ENCODE measurements at places on chromosomes 1 and 21. TPM values are rescaled to one million over a fixed set of nuclear protein-coding genes. Genes with fewer than 3 reads are reported as not detected.

The ZNF692 gene
- total RNA-seq: 76.2 TPM

The KRTAP7-1 gene
- not detected for total RNA-seq

The LCE1D gene
- not detected for total RNA-seq

The YOD1 gene
- 13.6 TPM for total RNA-seq

DNA sequence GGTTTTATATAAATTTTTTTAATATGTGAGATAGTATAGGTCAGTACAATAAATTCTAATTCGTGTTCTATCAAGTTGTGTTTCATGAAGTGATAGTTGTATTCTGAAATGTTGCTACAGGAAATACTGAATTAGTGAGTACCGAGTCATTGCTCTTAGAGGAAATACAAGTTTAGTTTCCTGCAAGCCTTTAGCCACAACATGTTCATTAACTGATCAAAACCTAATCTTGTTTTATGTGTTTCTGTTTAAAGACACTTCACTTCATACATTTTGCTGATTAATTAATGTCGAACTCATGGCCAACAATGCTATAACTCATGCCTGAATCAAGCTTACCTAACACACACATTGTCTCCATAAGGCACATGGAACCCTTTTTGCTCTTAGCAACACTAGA is 43.6 kb downstream of the LRRC7 start:
- no peak for DNase-seq

The DDI2 gene
- total RNA-seq: 26.3 TPM

DNA sequence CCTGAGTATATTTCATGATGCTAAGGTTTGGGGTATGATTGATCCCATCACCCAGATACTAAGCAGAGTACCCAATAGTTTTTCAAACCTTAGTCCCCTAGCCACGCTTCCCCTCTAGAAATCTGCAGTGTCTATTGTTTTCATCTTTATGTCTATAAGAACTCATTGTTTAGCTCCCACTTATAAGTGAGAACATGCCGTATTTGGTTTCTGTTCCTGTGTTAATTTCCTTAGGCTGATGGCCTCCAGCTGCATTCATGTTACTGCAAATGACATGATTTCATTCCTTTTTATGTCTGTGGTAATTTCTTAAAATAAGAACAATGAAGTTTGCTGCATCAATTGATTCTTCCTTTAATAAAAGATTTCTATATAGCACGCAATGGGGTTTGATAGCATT is 301.3 kb downstream of the PLPP3 start:
- DNase-seq: no peak

The OR2L3 gene
- not detected for total RNA-seq

- no peak for DNase-seq
Measured at GRCh38 chr1:157404063-157404501, 148.2 kb downstream of the FCRL5 start.

The PDPN gene
- total RNA-seq: not detected

The NTPCR gene
- 34.2 TPM for total RNA-seq

DNA sequence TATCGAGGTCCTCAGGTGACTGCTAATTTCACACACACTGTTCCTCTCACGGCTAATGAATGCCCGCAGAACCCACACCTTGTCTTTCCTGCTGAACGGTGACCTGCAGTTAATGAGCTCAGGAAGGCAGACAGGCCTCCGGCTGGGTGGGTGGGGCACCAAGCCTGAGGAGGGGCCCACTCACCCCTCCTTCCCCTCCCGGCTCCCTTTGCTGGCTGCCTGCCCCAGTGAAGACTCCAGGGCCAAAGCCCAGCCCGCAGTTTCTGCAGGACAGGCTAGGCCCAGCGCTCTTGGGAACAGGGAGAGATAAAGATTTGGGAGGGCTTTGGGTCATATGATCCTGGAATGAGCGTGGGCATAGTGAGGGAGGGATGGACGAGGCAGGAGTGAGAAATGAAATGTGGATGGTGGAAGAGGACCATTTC is 26.4 kb downstream of the FOXO6 start:
- DNase-seq: no peak

The TRNP1 gene
- total RNA-seq: 76.9 TPM

GRCh38 chr1:232586679-232587078 is 43.3 kb downstream of the SIPA1L2 start:
- DNase-seq: no peak

- no peak for DNase-seq
Measured at GRCh38 chr1:77424236-77424635, 142.4 kb downstream of the AK5 start.

The RHCE gene
- 0.64 TPM for total RNA-seq

GRCh38 chr1:212452323-212453155 is 19.8 kb downstream of the NENF start:
- no peak for DNase-seq

DNA sequence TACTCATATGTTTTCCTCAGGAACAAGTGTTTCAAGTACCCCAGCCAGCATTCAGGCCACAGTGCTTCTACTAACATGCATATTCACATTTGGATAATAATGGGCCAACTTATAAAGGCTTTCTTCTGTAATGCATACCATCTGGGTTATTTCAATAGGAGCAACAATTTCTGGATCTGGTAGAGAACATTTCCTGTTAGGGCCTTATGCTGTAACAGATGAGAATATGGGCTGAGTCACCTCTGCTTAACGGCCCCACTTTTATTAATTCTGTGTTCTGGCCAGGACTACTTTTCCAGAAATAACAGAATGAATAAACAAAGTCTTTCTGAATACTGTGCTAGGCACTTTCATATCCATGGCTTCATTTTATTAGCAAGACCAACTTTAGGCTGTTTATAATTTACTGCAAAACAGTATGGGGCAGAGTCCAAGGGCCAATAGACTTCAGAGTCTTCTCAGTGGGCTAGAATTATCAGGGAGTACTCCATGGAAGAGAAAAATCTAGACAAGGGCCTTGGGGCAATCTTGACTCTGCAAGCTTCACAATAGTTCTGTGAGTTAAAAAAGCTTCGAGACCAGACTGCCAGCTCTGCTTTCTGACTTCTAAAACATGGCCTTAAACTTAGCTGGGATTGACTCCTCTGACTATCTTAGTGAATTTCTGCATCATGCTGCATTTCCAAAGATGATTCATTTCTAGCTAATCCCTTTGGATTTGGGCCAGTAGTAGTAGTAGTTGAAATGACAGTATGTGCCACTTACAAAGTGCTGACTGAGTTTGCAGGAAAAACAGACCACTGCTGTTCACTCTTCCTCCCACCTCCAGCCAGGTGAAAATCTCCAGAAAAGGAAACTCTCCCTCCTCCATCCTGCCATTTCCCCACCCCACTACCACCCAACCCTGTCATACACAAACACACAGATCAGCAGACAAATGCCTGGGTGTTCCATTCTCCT is 8.2 kb upstream of the SSX2IP start:
- peak; percentile 36 for DNase-seq

- DNase-seq: peak; percentile 70
Measured at GRCh38 chr1:223233410-223234169, 90.5 kb upstream of the TLR5 start.

The CD2 gene
- total RNA-seq: 0.57 TPM

DNA sequence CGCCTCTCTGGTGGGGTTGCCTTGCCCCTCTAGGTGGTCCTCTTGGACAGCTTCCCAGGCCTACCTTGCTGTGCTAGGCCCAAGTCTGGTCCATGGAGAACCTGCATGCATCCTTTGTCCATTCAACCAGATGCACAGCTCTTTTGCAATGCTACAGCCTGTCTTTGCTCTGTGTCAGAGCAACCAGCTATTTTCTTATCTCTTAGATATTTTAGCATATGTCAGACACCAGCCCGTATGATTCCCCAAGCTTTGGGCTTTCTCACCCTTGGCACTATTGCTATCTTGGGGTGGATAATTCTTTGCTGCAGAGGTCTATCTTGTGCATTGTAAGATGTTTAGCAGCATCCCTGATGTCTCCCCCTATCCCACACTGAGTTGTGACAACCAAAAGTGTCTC is 32.3 kb downstream of the TNN start:
- DNase-seq: no peak

The ANGPTL7 gene
- total RNA-seq: not detected

- DNase-seq: peak; percentile 39
Measured at GRCh38 chr1:58585581-58586151, 8.6 kb upstream of the TACSTD2 start.

GRCh38 chr1:214441119-214441518 is 110.3 kb downstream of the PTPN14 start:
- DNase-seq: no peak

DNA sequence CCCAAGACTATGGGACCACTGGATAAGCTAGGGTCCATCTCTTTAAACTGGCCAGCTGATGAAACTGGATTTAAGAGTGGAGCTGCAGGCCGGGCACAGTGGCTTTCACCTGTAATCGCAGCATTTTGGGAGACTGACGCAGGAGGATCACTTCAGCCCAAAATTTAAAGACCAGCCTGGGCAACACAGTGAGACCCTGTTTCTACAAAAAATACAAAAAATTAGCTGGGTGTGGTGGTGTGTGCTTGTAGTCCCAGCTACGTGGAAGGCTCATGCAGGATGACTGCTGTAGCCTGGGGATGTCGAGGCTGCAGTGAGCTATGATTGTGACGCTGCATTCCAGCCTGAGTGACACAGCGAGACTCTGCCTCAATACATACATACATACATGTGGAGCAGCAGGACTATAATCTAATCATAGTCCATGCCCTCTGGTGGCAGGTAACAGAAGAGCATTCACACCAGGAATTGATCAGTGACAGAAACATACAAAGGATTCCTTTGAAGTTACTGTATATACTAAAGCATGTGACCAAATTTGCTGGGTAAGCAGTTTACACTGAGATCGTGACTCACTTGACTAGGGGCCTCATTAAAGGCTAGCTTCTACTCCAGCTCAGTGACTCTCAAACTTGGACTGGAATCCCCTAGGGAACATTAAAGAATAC is 101.5 kb upstream of the SLFNL1 start:
- DNase-seq: peak; percentile 61

DNA sequence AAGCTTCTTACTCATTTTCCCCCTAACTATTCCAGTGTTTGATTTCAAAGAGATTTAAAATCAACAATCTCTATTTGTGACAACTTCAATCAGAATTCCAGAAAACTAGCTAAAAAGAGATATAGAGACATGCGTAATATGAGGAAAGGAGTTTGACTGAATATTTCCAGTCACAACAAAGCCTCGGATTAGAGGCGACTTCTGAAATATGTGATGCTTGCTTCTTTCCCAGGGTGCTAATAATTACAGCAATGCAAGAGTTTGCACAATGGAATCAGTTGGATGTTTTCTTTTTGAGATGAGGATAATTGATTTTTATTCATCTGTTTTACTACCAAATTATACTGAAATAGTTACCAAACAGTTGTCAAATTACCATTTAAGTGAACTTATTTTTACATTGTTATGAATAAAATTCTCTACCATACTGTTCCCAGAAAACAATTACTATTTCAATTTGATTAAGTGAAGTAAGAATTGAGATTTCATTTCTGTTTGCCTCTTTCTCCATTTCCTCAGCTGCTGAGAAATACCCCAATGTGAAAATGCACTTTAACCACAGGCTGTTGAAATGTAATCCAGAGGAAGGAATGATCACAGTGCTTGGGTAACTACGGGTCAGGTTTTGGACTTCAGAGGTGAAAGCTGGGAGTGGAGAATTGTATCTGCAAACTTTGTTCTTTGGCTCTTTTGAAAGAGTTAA is 28.1 kb downstream of the KMO start:
- no peak for DNase-seq

- DNase-seq: no peak
Measured at GRCh38 chr21:41196993-41197392, 29.0 kb downstream of the BACE2 start.

The PTGFR gene
- not detected for total RNA-seq

GRCh38 chr21:32388306-32388705 is 4.5 kb downstream of the URB1 start:
- DNase-seq: no peak

The CAMSAP2 gene
- 25.0 TPM for total RNA-seq

GRCh38 chr1:195158091-195158490 is 1450.1 kb downstream of the KCNT2 start:
- DNase-seq: no peak

DNA sequence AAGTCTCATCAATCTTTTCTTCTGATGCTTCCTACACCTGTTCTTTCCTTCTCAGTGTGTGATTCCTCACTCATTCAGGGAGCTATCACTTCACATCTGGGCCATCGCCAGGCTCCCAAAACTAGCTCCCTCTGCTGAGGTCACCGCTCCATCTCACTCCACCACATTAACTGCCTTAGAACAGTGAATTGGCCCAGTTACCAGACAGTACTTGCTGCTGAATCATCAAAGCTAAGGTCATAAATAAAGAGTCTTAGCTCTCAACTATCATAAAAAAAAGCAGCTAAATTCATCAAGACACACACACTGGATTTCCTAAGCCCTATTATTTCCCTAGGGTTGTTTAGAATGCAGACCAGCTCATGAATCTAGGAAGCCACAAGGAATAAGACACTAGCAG is 18.8 kb upstream of the SRM start:
- no peak for DNase-seq

The SOD1 gene
- 419 TPM for total RNA-seq

The SLC45A1 gene
- 13.8 TPM for total RNA-seq

DNA sequence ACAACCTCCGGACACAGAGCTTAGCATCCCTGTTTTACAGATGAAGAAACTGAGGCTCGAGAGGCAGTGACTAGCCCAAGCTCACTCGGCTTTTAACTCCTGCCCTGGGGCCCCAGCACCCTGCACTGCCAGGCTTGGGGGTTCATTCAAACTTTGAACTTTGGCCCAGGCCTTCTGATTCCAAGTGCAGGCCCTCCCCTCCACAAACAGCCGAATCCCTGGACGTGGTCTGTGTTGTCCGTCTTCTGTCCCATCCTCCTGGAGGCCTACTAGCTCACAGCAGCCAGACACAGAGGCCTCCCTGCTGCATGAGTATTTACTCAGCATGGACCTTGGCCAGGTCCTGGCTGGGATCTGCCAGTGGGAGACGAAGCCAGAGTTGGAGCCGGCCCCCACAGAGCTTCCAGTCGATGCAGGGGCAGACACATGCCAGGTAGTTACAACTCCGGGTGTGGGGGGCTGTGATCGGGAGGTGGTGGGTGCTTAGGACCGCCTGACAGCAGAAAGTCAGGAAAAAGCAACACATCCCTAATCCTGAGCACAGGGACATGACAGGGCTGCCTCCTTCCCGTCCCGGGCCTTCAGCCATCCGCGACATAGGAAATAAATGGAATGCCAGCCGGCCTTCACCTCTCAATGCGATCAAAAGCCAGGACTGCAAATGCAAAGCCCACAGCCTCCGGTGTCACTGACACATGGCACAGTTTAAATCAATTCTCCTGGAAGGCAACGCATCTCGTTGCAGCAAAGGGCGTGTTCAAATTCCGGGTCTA is 7.4 kb downstream of the IFFO2 start:
- no peak for DNase-seq
